ENCODE measurements at places on chromosomes 2 and 18.

DNA sequence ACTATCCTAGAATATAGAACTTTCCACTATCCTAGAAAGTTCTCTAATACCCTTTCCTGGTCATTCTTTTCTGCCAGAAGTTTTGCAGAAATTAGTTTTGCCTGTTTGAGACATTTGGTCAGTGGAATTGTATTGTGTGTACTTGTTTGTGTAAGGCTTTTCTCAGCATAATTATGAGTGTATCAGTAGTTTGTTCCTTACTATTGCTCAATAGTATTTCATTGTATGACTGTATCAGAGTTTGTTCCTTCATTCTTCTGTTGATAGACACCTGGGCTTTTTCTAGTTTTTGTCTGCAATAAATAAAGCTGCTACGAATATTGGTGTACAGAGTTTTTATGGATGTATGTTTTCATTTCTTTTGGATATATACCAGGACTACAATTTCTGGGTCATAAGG, 27.2 kb downstream of the CCDC138 start:
- DNase-seq, result no peak

DNA sequence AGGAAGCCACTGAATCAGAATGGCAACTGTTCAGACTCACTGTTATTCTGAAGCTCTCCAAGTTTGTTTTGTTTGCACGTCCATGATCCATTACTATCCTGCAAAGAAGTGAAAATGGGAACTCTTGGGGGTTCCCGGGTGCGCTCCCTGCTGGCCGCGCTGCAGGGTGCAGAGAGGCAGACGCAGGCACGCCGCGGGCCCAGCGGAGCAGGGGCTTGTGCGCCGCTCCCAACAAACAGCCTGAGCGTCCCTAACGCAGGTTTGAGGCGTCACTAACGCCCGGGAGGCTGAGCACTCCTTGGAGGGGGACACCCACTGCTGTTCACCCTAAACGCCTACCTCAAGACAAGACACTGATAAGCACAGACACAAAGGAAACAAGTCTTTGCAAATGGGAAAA, 14.3 kb upstream of the PIEZO2 start:
- DNase-seq, result no peak

DNA sequence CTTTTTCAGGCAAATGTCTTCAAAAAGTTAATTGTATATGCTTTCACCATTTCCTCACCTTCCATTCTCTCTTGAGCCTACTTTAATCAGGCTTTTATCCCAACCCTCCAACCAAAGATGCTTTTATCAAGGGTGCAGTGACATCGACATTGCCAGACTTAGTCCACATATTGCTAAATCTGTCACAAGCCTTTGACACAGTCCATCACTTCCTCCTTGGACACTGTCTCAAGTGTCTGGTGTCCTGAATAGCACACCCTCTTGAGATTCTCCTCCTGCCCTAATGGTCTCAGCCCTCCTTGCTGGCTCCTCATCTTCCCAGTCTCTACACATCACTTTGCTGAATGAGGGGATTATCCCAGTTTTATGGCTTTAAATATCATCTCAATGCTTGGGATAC, 147.5 kb upstream of the SLC39A10 start:
- no peak for DNase-seq

- DNase-seq, result no peak
Measured at GRCh38 chr18:60266558-60266957, 106.0 kb downstream of the MC4R start.

DNA sequence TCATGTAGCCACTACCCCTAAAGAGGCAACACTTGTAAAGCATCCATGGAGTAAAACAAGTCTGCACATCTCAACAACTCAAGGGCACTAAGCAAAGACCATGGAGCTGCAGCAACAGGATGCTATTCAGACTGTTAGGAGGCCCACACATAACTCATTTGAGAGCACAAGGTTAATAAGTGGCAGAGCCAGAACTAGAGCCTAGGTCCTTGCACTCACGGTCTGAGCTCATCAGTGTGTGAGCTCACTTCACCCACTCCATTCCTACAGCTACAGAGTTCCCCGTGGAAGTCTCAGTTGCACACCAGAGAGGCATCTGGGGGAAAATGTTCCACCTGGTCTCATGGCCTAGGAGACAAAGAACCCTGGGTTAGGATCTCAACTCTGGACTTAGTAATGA, 35.0 kb downstream of the TTC32 start:
- DNase-seq, result no peak

GRCh38 chr2:3291750-3292149, 85.9 kb downstream of the EIPR1 start:
- DNase-seq, result no peak

DNA sequence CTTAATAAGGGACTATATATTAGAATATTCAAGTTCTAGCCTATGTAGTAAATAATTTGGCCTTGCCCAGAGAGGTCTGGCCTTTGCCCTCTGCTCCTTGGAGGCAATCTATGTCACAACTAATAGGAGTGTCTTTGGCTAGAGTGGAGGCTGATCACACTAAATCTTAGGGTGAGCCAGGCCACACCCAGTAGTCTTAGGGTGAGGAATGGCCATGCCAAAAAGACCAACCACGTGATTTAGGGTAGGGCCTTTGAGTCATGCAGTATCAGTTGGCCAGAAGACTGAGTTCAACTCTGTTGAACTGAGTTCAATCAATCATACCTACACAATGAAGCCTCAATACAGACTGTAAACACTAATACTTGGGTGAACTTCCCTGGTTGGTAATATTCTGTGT, 26.0 kb upstream of the FLACC1 start:
- DNase-seq, result no peak

GRCh38 chr2:240623531-240624010, 1.7 kb upstream of the GPR35 start:
- DNase-seq, result no peak

DNA sequence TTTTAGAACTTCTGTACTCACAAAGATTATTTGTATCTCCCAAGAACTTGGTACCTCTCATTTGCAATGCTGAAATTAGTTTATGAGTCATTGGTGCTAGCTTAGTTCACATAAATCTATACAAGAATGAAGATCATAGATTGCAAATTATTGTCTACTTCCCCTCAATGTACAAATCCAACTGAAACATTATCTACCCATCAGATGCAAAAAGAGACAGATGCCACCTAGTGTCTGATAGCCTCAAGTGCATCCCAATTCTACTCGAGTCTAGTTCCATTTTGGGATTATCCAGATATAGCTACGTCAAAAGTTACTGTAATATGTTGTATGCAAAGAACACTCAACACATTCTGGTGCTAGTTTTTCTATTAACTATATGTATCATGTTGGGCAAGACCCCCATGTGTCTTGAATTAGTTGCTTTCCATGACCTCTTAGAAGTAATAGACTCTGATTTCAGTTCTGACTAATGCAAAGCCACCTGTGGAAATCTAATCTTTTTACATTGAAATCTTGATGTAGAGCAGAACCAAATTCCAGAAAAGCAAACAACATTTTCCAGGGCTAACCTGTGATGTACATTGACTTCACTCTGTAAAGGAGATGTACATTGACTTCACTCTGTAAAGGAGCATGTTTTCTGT, 210.0 kb downstream of the RBM43 start:
- no peak for DNase-seq

DNA sequence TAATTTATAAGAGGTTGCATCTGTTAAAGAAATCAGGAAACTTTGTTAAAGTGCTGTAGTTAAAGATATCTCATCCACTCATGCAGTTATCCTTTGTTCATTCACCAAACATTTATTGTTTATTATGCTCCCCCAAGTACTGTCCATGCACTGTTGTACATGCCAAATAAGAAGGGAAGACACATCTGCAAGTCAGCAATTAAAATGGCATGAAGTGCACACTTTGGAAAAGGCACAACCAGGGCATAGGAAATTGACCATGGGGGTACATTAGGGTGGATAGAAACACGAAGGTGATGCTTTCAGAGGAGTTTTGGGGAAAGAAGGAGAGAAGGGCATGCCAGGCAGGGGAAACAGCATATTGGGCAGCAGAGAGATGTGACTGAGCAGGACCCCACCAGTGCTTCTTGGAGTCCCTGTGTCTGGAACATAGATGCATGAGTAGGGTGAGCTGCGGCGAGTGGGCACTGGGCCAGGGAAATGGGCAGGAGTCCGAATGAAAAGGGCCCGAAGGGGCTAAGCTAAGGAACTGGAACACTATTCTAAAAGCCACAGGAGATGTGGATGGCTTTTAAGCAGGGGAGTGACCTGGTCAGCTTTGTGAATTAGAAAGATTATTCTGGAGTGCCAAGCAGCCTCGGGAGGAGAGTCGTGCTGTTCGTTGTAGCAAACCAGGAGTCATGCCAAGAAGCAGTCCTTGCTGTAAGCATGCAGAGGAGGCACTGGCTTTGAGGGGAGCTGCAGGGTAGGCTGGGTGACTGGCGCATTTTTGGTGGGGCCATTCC, 316.3 kb downstream of the AGPS start:
- no peak for DNase-seq

DNA sequence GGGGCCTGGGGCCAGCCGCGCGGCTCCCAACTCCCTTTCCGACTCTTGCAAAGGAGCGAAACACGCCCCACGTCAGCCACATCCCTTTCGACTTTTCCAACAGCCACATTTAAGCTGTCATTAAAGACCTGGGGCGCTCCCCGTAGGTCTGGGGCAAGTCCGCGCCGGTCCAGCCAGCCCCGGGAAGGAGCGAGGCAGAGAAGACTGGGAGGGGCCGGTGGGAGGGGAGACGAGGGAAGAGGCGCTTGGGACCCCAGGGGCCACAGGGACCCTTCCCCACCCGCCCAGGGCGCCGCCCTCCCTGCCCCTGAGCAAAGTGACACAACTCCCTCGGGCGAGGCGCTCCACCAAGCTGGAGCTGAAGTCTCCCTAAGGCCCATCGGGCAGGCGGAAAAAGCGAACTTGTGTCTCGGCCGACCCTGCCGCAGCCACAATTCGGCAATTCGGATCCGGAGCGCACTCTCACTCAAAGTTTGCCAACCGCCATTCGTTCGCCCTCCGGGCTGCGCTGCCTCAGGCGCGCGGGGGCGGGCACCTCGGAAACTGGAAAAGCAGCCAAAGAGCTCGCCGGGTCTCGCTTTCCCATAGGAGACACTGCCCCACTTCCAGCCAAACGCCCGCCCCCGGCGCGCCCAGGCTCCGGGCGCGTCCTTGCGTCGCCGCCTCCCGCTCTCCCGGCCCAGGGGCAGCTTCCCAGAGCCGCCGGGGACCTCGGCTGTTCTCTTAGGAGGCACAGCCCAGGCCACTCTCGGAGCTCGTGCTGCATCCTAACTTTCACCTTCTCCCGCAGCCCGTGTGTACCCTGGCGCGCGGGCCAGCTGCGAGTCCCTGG, 1.1 kb upstream of the KCTD1 start:
- DNase-seq, result no peak

GRCh38 chr2:173323371-173323770, 31.3 kb upstream of the CDCA7 start:
- no peak for DNase-seq

DNA sequence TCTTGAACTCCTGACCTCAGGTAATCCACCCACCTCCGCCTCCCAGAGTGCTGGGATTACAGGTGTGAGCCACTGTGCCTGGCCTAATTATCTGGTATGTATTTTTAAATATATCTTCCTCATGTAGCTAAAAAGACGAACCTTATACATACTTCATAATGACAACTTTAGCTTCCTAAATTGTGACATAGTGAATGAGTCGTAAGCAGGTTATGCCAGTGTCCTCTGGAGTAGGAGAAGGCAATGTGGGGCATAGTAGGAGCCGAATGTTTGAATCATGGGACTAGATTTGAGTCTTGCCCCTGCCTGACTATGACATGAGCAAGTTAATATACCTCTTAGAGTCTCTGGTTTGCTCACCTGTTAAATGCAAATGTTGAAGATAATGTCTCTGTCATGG, 95.8 kb upstream of the FOSL2 start:
- no peak for DNase-seq

DNA sequence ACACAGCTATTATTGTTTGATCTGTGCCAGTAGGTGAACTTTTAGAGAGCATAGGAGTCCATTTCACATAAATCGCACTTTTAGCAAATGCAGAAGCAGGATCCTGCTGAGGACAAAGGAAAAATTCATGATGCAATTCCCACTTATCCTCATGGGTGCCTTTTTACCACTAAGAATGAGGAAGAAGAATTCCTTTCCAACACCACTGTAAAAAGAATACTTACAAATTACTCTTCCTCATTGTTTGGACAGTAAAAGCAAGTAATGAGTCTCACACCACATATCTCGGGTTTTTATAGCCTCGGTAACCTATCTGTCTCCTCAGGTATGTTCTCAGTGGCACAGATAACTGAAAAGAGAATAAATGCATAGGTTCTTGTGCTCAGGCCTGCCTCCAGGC, 238.5 kb downstream of the MTX2 start:
- no peak for DNase-seq

- no peak for DNase-seq
Measured at GRCh38 chr18:50053111-50053510, 141.8 kb downstream of the MYO5B start.

DNA sequence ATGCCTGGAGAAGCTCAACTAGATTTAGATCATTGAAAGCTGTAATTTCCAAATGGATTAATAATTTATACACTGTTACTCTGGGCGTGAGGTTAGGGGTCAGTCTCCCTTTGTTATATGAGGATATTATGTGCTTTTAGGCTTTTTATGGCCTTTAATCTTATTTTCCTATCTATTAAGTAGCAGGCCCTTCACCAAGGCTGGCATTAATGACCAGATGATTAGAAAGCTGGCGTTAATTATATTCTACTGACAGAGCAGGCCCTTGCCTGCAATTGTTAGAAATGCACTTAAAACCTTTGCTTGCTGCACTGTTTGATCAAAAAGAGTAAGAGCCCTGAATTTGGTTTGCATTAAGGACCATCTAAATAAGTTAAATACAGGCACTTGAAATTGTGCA, 75.3 kb downstream of the EPAS1 start:
- no peak for DNase-seq

- DNase-seq, result no peak
Measured at GRCh38 chr2:23410596-23410995, 25.6 kb downstream of the KLHL29 start.

DNA sequence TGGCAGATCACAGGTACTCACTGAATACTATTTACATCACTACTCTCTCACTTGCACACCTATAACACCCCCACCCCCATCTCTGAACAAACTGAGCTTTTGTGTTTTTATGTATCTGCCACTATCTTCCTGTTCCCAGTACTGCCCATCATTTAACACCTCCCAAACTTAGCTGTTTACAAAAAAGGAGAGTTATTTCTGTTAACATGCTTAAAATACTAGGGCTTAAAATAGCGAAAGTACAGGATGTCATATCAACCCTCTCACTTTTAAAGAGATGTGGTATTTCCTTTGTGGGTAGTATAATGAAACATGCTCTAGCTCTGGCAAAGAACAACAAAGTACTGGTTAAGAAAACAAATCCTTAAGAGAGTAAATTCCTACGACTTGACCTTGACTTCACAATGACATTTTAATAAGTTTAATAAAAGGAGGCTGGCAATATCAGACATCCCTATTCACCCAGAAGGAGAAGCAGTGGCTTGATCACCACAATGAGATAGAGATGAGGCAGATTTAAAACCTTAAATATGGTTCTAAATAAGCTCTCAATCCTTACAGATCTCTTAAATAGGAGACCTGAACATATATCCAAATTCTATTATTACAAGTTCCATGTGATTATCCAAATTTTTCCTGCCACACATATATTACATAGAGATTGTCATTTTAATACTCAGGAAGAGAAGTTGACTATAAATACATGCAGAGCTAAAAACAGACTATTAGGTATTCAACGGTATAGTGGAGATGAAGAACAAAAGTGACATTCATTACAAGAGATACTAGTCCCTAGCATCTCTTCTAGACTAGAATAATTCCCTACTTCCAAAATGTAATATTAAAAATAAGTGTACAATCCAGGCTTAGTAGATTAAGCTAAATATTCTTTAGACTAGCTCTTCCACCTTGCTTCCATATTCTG, 36.9 kb downstream of the TRAK2 start:
- no peak for DNase-seq

Data from NT2/D1 (cell line).